ENCODE measurements at places on chromosomes 5 and 9. TPM values are rescaled to one million over a fixed set of nuclear protein-coding genes. Genes with fewer than 3 reads are reported as not detected.

Gene PITX1
- not detected for total RNA-seq

Gene TMEM171
- total RNA-seq = 0.43 TPM

DNA sequence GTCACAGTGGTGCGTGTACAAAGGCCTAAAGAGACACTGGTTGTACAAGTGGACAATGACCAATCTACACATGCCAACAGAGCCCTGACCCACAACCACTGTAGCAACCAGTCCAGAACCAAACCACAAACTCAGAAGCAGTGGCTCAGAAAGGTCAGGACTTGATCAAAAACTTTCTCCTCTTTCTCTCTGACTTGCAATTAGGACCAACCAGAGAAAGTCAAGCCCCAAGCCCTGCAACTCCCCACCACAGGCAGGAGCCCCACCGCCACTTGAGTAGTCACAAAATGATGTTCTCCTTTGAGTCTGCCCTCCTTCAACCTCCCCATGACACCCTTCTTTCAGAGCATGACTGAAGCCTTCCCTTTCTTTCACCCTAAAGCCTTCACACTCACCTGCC is 291.8 kb downstream of the CDH10 start:
- DNase-seq = no peak

- DNase-seq = no peak
These were observed 119.1 kb upstream of the TBC1D2 start for GRCh38 chr9:98374385-98375051.

DNA sequence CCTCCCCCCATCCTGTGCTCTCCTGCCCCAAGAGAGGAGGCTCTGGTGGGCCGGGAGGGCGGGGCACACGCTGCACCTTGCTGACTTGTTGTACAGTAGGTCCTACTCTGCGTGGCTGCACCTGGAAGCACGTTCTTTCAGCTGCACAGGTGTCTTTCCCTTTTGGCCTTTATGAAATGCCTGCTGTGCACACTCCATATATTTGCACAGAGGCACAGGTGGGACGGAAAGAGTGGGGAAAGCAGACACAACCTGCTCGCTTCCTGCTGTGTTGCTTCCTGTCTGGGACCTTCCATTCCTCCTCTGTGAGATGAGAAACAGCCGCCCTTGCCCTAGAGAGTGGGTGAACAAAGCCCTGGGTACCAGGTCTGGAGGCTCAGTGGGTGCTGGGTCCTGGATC is 4.8 kb downstream of the USP20 start:
- DNase-seq = no peak

All from upper lobe of right lung (tissue), 1 donor.